ENCODE measurements at places on chromosomes 11 and 22.

DNA sequence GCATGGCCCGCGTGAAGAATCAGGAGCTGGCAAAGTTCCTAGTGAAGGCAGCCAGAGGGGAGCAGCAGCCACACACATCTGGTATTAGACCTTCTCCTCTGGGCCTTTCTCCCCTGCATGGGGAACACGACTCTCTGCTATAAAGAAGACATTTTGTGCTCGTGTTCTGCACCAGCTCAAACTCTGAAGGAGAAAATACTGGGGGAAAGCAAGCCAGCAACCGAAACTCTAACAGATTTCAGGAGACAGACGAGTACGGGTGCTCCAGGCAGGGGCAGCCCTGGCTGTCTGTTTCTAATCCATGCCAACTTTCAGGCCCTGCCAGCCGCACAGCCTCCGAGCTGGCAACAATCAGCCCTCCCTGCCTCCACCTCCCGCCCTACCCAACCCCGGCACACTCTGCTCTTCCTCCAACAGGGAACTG is 296.3 kb downstream of the BRD1 start:
- H3K4me1 ChIP-seq, result no peaks in the 10 kb centered on the region
- H3K36me3 ChIP-seq, result no peaks in the 10 kb centered on the region
- no peak for DNase-seq
- H3K27me3 ChIP-seq, result no peaks in the 10 kb centered on the region

DNA sequence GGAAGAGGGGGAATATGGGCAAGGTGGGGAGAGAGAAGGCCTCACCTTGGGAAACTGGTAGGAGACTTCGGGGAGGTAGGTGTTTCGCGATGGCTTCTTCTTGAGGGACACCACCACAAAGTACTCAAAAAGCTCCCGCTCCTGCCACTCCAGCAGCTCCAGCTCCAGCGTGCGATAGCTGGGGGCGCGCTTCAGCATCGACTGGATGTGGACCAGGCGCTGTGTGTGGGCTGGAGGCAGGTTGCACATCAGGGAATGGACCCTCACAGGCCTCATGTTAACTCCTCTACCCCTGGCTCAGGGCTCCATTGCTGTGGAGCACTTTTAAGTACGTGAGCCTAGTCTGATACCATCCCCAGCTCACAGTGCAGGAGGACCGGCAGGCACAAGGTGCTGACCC is 29.9 kb downstream of the RPL27A start:
- DNase-seq, result no peak
- H3K36me3 ChIP-seq, result no peaks in the 10 kb centered on the region
- H3K27ac ChIP-seq, result no peak overlapping the region
- no peak overlapping the region for H3K4me3 ChIP-seq
- no peaks in the 10 kb centered on the region for H3K4me1 ChIP-seq
- no peaks in the 10 kb centered on the region for H3K27me3 ChIP-seq

DNA sequence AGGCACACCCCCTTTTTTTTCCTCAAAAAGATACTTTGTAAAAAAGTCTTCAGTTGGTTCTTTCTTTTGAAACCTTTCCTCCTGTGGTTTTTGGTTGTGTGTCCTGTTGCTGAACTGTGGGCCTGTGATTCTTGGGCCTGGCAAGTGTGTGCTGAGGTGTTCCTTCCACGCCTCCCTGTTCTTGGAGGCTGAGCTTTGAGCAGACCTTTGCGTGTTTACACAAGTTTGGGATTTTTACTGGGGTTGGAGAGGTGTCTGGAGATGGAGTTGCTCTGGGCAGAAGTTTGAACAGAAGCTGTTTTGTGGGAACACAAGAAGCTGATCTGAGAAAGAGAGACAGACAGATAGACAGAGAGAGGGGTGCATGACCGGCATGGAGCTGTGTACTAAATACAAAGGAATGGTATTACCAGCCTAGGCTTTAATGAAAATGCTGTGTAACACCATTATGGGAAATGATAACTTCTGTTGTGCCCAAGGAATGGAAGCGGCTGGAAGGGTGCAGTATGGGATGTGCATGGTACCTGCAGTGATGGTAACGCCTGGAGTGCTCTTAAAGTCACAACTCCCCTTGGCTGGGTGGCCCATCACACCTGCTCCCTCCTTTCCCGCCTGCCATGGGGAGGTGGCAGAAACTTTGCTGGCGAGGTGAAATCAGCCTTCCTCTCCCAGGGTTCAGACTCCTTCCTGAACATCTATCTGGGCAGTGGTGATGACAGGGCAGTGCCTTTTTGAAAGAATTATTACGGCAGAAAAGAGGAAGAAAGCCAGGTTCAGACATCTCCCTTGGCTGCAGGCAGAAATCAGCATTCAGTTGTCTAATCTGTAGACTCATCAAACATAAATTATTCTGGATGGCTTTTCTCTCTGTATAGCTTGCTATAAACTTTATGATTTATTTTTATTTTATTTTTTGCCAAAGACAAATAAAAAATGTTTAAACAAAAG is 70.4 kb downstream of the LDLRAD3 start:
- H3K27ac ChIP-seq, result no peak overlapping the region
- H3K4me3 ChIP-seq, result no peak overlapping the region
- no peak for DNase-seq
- no peaks in the 10 kb centered on the region for H3K4me1 ChIP-seq
- H3K27me3 ChIP-seq, result no peaks in the 10 kb centered on the region
- no peaks in the 10 kb centered on the region for H3K36me3 ChIP-seq

DNA sequence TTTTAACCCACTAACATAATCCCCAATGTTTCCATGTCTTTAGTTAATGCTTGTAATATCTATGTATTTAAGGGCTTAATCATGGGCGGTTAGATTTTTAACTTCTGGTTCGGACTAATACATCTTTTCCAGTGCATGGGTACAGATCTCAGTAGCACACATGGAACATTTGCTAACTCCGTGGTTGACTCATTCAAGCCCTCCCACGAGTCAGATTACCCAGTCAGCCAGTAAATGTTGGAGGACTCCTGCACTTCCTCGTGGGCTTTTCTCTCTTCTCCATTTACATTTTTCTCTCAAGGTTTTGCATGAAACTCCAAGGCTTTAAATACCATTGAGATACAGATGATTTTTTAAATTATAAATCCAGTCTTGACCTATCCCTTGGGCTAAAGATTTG is 313.9 kb downstream of the ST3GAL4 start:
- H3K27me3 ChIP-seq, result no peaks in the 10 kb centered on the region
- no peak overlapping the region for H3K4me3 ChIP-seq
- no peak overlapping the region for H3K27ac ChIP-seq
- H3K36me3 ChIP-seq, result no peaks in the 10 kb centered on the region

DNA sequence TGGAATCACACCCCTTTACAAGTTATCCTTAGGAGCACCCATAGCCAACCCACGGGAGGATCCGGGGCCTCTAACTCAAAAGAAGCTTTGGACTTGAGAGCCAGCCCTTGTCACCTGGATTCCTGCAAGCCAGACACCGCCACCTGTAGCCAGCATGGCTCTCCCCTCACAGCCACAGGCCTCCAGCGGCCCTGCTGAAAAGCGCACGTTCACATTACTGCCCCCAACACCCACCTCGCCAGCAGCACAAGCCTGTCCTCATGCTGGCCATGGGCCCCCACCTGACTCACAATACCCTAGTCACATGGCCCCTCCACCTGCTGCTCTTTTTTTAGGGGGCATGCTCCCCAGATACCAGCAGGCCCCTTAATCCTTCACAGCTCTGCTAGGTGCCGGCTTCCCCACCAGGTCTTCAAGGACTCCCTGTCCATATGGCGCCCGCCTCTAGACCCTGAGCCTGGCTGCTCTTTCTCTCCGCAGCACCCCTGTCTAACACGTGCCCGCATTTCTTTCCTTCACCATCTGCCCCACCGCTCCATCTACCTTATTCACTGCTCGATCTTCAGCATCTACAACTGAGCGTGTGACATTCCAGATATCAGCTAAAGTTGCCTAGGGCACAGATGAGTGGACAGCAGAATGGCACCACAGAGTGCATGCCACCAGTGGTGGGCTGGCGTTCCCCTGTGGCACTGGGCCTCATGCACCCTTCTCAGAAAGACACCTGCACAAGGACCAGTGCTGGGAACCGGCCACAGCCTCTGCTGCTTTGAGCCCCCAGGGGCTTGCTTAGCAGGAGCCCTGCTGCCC is 6.6 kb downstream of the CARS1 start:
- no peaks in the 10 kb centered on the region for H3K27me3 ChIP-seq
- H3K36me3 ChIP-seq, result peaks cover 45% of the 10 kb centered on the region
- peaks cover 18% of the 10 kb centered on the region for H3K4me1 ChIP-seq
- DNase-seq, result no peak

DNA sequence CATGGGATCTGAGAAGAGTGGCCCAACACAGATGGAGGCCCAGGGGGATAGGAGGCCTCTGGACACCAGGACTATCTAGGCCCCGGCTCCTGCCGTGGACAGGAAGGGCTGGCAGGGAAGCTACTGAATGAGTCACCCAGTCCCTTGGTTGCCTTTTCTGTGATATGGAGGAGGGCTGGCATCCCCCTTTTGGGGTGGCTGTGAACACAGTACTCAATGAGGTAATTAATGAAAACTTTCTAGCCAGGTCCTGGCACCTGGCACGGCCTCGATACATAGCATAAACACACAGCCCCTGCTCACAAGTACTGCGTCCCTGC is 163.2 kb downstream of the CHST1 start:
- no peak for DNase-seq
- peaks cover 6% of the 10 kb centered on the region for H3K27me3 ChIP-seq
- no peaks in the 10 kb centered on the region for H3K36me3 ChIP-seq

DNA sequence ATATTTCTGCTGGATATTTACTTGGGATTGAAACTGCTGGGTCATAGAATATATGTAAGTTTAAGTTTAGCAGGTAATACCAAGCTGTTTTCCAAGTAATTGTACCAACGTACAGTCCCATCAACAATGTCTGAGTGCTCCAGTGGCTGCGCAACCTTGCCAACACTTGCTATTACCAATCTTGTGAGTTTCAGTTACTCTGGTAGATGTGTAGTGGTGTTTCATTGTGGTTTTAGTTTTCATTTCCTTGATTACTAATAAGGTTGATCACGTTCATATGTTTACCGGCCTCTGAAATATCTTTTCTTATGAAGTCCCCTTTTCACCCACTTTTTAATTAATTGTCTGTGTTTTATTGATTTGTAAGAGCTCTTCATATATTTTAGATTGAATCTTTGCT is 370.6 kb upstream of the CADM1 start:
- H3K4me3 ChIP-seq, result no peak overlapping the region
- H3K27me3 ChIP-seq, result no peaks in the 10 kb centered on the region
- no peak for DNase-seq
- H3K27ac ChIP-seq, result no peak overlapping the region
- H3K4me1 ChIP-seq, result no peaks in the 10 kb centered on the region

- DNase-seq, result no peak
- no peaks in the 10 kb centered on the region for H3K4me1 ChIP-seq
- H3K36me3 ChIP-seq, result no peaks in the 10 kb centered on the region
- H3K27ac ChIP-seq, result no peak overlapping the region
- H3K27me3 ChIP-seq, result no peaks in the 10 kb centered on the region
Observed at GRCh38 chr22:34897126-34897525, 168.8 kb upstream of the ISX start.

- H3K36me3 ChIP-seq, result no peaks in the 10 kb centered on the region
- no peaks in the 10 kb centered on the region for H3K4me1 ChIP-seq
- H3K27ac ChIP-seq, result no peak overlapping the region
- DNase-seq, result no peak
Observed at GRCh38 chr22:47123827-47124442, 361.5 kb downstream of the TBC1D22A start.

DNA sequence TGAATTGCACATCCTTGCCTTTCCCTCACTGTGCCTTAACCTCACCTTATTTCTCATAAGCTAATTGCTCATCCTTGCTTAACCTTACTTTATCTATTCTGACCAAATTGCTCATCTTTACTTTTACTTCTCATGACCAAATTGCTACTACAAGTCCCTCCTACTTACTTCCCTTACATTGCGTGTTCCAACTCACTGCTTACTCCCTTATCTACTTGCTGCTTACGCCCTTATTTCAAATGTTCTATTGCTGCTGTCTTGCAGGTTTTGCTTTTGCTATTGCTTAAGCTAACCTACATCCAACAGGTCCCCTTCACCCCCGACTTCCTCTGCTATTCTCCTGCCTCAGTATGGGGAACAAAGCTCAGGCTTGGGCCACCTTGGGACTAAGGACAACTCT is 8.0 kb downstream of the OR8B2 start:
- no peaks in the 10 kb centered on the region for H3K4me1 ChIP-seq
- DNase-seq, result no peak
- H3K27ac ChIP-seq, result no peak overlapping the region
- H3K27me3 ChIP-seq, result no peaks in the 10 kb centered on the region

GRCh38 chr11:133325711-133326110 is 206.6 kb downstream of the OPCML start:
- no peak overlapping the region for H3K4me3 ChIP-seq
- H3K4me1 ChIP-seq, result no peaks in the 10 kb centered on the region
- no peaks in the 10 kb centered on the region for H3K27me3 ChIP-seq
- H3K36me3 ChIP-seq, result no peaks in the 10 kb centered on the region
- no peak for DNase-seq

DNA sequence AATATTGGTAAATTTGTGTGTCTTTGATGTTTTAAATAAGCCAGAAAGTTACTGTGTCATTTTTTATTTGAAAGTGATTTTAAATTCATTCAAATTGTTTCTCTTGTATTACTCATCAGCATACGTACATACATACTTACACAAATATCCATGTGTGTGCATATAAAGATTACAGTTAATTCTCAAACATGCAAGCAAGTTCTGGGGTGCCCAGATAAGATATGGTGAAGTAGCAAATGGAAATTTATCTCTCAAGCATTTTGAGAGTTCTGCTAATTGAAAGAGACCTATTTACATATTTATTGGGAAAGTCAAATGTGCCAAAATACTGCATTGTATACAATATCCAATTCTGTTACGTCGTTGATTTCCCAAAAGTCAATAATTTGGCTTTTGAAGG is 1024.0 kb upstream of the CNTN5 start:
- H3K36me3 ChIP-seq, result no peaks in the 10 kb centered on the region
- H3K4me1 ChIP-seq, result no peaks in the 10 kb centered on the region
- H3K4me3 ChIP-seq, result no peak overlapping the region
- H3K27ac ChIP-seq, result no peak overlapping the region

- no peak for DNase-seq
- no peaks in the 10 kb centered on the region for H3K27me3 ChIP-seq
- no peaks in the 10 kb centered on the region for H3K4me1 ChIP-seq
- no peaks in the 10 kb centered on the region for H3K36me3 ChIP-seq
- no peak overlapping the region for H3K27ac ChIP-seq
Observed at GRCh38 chr11:57301711-57302423, 22.9 kb downstream of the TNKS1BP1 start.

- no peaks in the 10 kb centered on the region for H3K27me3 ChIP-seq
- H3K4me1 ChIP-seq, result no peaks in the 10 kb centered on the region
- DNase-seq, result no peak
- no peak overlapping the region for H3K27ac ChIP-seq
- H3K36me3 ChIP-seq, result no peaks in the 10 kb centered on the region
Observed at GRCh38 chr11:1138097-1138496, 19.7 kb upstream of the MUC5AC start.

- H3K27ac ChIP-seq, result no peak overlapping the region
- H3K27me3 ChIP-seq, result no peaks in the 10 kb centered on the region
- H3K36me3 ChIP-seq, result peaks cover 4% of the 10 kb centered on the region
- H3K4me3 ChIP-seq, result no peak overlapping the region
Observed at GRCh38 chr22:40449676-40450035, 79.3 kb downstream of the SGSM3 start.

GRCh38 chr11:117083011-117083935 is 15.0 kb downstream of the SIK3 start:
- no peaks in the 10 kb centered on the region for H3K36me3 ChIP-seq
- no peak for DNase-seq
- H3K4me3 ChIP-seq, result no peak overlapping the region
- H3K27ac ChIP-seq, result no peak overlapping the region
- H3K27me3 ChIP-seq, result no peaks in the 10 kb centered on the region
- H3K4me1 ChIP-seq, result peaks cover 36% of the 10 kb centered on the region
